NCI-H510A (cell line): ENCODE measurements at places on chromosomes 11 and 22.

- no peak for DNase-seq
These were observed 102.8 kb upstream of the HSD17B12 start for GRCh38 chr11:43577566-43578264.

GRCh38 chr11:63609971-63610580, 4.2 kb downstream of the PLAAT3 start:
- DNase-seq = no peak

DNA sequence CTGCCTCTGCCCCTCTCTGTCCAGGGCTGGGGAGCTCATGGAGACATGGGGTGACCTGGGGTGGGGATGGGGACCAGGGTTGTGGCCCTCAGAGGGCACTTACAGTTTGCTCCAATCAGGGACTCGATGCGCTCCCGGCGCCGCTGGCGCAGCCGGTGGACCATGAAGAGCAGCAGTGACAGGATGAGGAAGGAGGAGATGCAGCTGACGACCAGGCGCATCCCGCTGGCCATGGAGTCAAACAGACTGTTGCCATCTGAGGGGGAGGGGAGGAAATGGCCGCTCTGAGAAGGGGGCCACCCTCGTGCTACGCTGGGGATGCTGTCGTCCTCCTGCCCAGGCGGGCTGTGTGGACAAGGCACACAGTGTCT, 80.5 kb downstream of the DGCR2 start:
- no peak for DNase-seq

GRCh38 chr11:73157101-73158010, 15.2 kb upstream of the FCHSD2 start:
- no peak for DNase-seq

DNA sequence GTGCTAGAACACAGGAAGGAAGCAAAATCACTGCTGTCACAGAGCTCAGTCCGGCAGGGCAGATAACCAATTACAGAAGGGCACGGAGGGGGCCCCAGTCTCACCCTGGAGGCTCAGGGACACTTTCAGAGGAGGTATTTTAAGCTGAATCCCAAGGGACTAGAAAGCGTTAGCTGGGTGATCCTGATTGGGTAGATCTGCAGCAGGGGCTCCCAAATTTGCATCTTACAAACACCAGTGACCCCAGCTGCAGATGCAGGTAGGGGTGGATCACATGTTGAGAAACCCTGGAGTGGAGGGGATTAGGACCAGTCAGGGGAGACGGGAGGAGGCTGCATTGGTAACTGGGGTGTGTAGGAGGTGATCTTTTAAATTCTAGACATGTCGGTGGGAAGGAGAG, 91.4 kb downstream of the CSNK2A3 start:
- no peak for DNase-seq

- DNase-seq = no peak
These were observed 12.4 kb downstream of the EMID1 start for GRCh38 chr22:29217827-29218757.

GRCh38 chr22:24510637-24511625, 15.8 kb downstream of the UPB1 start:
- DNase-seq = no peak

DNA sequence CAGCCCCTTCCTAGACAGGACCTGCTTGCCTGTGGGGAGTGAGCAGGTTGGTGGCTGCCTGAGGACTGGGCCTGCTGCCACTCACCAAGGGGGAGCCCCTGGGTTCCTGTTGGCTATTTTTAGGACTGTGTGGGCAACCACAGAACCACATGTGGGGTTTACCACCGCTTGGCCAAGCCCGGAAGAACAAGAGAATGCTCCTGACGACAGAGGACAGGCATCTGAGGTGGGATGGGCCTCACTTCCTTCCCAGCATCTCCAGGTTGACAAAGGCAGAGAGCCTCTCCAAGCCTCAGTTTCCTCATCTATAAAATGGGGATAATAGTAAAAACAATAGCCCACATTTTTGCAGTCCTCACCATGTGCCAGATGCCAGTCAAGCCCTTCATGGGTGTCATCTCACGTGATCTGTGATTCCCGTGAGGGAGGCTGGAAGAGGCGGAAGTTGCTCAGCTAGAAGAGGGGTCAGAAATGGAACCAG, 43.6 kb downstream of the LRRC32 start:
- DNase-seq = no peak

DNA sequence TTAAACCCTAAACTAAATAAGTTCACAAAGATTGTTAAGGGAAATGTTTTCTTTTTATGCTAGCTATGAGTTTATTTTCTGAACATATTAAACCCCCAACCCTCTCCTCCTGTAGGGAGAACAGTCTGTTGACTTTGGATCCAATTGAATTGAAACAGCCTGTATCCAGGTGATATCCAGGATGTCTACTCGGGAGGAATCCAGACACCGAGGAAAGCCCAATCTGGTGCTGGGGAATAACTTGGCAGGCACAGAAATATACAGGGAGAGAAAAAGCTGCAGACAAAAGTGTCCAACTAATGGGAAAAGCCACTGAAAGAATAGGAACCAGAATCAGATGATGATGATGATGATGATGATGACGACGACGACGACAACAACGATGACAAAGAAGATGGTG, 93.9 kb upstream of the API5 start:
- no peak for DNase-seq

DNA sequence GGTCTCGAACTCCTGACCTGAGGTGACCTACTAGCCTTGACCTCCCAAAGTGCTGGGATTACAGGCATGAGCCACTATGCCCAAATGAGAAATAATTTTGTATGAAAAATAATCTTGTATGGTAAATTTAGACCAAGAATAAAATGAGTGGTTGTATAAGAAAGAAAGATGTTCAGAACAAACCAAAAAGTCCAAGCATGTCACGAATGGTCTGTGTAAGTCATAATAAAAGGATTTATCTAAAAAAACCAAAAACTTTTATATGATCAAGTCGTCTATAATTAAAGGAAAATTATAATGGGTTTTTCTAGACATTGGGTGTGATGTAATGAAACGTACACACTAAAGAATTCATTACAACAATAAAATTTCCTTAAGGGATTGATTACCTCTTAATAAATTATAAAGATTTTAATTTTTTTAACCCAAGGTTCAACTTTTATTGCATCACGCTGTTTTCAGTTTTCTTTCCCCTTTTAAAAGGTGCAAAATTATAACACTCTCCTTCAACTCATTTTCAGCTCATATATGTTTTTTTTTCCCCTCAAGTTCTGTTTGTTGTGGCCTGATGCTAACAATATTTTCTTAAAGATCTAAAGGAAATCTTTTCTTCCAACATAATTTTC, 8.9 kb upstream of the AQP11 start:
- no peak for DNase-seq

DNA sequence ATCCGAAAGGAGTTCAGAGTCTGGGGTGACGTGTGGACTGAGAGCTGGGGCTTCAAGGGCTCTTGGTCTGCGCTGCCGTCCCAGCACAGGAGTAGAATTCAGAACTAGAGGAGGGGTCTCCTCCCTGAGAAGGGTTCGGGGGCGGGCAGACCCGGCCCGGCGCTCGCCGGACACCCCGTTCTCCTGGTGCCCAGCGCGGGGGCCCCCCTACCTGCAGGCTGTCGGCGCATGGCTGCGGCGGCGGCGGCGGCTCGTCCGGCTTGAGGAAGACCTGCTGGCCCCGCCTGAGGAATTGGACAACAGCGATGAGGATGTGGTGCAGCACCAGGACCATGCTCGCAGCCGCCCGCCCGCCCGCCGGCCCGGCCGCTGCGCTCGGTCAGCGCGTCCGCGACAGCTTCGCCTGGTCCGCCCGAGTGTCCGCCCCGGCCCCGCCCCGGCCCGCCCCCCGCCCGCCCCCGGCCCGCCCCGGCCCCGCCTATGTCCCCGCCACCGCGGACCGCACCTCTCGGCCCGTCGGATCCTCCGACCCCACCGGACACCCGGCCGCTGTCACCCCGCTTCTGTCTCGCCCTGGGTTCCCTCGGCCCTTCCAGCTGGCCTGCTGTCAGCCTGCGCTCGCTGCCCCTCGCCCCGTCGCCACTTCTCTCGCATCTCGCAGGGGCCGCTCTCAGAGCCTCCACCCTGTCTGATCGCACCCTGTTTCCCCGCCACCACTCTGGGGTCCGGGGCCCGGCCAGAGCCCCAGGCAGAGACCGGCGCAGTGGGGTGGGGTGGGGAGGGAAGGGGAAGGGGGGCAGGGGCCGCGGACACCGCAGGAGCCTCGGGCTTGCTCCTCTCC, 32.0 kb downstream of the PDE2A start:
- DNase-seq = no peak

- DNase-seq = no peak
These were observed 98.9 kb upstream of the ISX start for GRCh38 chr22:34966980-34967565.

GRCh38 chr22:35334004-35334403, 34.3 kb downstream of the TOM1 start:
- no peak for DNase-seq

DNA sequence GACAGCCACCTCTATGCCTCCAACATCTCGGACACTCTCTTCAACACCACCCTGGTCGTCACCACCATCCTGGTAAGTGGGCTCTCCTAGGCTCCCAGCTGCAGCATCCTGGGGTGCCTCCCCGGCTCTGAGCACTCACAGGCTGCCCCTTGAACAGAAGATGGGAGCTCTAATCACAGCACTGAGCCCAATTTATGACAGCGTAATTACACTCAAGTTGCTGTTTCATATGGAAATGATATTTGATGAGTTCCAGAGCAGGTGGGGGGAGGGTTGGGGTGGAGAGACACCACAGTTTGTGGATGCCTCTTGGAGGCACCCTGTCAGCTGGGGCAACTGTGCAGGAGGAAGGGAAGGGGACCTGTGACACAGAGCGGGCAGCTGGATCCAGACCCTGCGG, 125.3 kb upstream of the TBCEL start:
- DNase-seq = no peak

DNA sequence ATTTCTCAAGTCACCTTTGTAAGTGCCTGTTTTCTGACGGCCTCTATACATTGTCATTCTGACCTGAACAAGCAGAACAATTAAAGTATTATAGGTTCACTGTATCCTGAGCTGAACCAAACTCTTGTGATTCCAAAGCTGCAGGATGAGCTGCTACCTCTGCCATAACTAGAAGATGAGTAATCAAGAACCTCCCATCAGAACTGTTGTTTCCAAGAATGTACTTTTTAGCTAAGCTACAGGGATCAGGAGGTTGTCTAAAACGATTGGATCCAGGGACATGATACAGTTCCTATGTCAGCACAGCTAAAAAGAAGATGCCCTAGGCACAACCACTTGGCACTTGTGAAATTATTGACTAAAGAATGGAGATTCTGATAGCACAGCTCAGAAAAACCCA, 288.4 kb upstream of the CCDC90B start:
- DNase-seq = no peak

DNA sequence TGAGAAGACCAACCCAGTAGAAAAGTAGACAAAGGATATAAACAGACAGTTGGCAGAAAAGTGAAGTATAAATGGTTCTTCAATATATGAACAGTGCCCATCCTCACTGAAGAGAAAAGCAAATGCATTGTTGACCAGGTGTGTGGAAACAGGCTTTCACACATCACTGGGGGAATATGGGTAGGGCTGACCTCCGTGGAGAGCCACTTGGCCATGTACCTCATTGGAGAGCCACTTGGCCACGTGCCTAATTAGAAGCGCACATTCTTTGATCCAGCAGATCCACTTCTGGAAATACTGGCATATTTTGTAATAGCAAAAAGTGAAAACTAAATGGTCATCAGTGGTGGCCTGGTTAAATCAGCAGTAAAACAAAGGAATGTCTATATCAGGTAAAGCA, 43.2 kb downstream of the PPP6R3 start:
- peak; percentile 21 for DNase-seq

DNA sequence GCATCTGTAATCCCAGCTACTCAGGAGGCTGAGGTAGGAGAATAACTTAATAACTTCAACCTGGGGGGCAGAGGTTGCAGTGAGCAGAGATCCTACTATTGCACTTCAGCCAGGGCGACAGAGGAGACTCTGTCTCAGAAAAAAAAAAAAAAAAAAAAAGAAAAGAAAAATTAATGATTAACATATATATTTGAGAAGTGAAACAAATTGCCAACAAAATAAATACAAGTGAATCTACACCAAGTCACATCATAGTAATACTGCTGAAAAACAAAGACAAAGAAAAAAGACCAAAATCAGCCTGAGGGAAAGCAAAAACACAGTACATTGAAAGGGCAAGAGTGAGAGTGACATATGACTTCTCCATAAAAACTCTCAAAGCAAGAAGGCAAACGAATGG, 123.7 kb downstream of the CASP12 start:
- DNase-seq = no peak

GRCh38 chr22:49812838-49813237, 14.8 kb downstream of the BRD1 start:
- no peak for DNase-seq

DNA sequence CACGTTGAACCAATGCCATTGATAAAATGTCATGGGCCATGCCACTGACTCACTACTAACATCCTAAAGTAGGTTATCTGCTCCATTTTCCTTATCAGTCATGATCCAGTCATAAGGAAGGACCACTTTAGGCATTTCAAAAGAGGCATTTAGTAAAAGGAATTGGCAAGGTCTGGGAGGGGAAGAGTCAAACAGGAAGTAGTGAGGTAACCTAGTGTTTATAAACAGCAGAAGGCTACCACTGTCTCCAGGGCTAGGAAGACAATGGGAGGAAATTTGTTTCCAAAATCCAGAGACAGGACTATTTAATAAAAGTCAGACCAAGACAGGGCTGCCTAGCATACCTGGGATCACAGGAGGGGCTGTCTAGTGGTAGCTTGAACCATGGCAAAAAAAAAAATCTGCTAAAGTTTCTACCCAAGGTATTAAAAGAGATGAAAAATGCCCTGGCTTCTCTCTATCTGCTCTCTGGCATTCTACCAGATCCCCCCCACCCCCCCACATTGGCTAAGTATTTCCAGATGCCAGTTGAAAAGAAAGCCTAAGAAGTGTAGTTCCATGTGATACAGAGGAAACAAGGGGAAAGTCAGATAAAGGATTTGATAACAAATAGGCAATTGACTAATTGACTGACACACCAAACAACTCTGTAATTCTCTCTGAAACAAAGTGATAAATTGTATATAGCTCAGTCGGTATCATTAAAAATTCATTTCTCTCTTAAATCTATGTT, 50.4 kb upstream of the C11orf87 start:
- DNase-seq = no peak

GRCh38 chr11:2330696-2331095, 28.9 kb downstream of the TSPAN32 start:
- no peak for DNase-seq

DNA sequence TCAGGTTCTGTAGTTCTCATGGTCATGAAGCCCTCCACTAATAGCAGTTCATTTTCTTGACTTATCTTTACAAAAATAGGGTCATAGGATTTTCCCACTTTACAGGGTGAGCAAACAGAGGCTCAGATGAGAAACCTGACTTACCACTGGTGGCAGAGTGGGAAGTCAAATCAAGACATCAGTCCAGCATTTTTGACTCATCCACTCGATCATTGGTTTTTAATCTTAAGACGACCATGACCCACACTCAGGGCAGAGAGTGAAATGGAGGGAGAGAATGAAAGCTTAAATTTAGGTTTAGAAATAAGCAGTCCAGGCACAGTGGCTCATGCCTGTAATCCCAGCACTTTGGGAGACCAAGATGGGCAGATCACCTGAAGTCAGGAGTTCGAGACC, 42.1 kb downstream of the RTL6 start:
- no peak for DNase-seq

- no peak for DNase-seq
These were observed 3.1 kb downstream of the PITPNB start for GRCh38 chr22:27915986-27916385.
